ENCODE measurements at places on chromosomes 2 and 18. TPM values are rescaled to one million over a fixed set of nuclear protein-coding genes. Genes with fewer than 3 reads are reported as not detected.

DCC gene
- total RNA-seq = not detected

OTOS gene
- total RNA-seq = not detected

SLC38A11 gene
- not detected for total RNA-seq

DNA sequence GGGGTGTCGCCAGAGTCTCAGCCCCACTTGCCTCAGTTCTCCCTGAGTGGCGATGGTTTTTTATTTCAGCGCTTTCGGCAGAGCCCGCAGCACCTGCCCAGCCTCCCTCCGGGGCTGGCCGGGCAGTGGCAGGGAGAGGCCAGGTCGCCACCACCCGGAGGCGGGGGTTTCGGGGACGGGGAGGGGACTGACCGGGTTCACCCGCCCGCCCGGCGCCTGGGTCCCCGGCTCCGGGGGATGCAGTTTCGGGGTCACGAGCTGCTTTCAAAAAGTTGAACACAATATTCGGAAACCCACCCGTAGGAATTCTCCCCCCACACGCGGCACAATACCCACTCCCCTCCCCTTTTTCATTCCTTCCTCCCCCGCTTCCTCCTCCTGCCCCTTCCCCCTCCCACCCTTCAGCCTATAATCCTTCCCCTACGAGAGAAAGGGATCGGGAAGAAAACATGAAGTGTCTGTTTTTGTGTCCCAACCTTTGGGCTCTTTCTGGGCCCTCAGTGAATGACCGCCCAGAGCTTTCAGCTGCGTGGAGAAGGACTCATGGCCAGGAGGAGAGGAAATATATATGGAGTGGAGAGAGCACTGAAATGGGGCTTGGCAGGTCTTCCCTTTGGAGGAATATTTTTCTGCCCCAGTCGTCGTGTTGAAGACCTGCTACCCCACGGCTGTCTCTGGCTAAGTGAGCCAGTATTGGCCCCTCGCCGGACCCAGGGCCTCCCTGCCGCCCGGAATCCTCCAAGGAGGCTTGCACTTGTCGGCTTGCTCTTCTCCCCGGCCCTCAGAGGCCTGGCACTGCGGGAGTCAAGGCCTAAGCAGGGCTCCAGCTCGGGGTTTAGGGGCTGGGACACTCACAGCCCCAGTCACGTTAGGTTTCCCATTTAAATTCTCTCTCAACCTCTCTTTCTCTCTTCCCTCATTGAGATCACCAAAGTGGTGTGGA is 2.1 kb upstream of the SIX3 start:
- DNase-seq = no peak
- no peak overlapping the region for H3K27ac ChIP-seq
- peaks cover 70% of the 10 kb centered on the region for H3K27me3 ChIP-seq
- no peak overlapping the region for H3K4me3 ChIP-seq

GRCh38 chr2:186044761-186045160 is 306.2 kb downstream of the FSIP2 start:
- no peaks in the 10 kb centered on the region for H3K4me1 ChIP-seq
- no peak overlapping the region for H3K27ac ChIP-seq
- H3K36me3 ChIP-seq = no peaks in the 10 kb centered on the region
- no peak for DNase-seq
- H3K27me3 ChIP-seq = no peaks in the 10 kb centered on the region
- H3K4me3 ChIP-seq = no peak overlapping the region

DNA sequence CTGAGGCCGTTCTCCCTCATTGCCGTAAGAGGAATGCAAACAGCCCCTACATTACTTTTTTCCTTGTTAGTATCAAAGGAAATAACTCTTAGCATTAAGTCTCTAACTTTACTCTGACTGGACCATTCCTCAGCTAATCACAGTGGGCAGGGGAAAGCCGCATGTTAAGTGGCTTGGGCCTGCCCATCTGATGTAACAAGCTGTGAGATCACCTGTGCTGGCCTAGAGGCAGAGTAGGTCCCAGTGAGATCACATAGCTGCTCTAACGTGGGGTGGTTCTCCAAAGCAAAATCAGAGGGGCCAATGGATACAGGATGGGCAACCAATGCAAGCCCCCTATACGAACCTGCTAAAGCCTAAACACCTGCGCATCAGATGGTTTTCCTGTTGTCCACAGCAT is 5.9 kb upstream of the MOCOS start:
- H3K4me3 ChIP-seq = no peak overlapping the region
- H3K4me1 ChIP-seq = no peaks in the 10 kb centered on the region
- peaks cover 4% of the 10 kb centered on the region for H3K27me3 ChIP-seq
- no peak for DNase-seq
